ENCODE measurements at places on chromosomes 5 and 9. TPM values are rescaled to one million over a fixed set of nuclear protein-coding genes. Genes with fewer than 3 reads are reported as not detected.

DNA sequence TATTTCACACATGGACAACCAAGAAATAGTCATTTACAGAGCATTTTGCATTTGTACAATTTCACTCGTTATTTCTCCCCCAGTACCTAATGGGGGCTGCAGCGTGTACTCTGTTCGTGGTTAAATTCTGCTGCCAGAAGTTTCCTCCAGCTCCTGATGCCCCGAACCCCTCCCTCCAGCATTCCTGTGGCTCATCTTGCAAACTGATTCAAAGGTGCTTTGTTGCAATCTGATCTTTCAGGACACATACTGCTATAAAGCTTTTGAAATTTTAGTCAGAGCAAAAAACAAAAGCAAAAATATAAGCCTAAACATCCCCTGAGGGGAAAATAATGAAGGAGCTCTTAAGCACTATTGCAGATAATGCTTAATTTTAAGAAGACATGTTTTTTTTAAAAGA, 27.7 kb downstream of the UBLCP1 start:
- no peak for DNase-seq

DNA sequence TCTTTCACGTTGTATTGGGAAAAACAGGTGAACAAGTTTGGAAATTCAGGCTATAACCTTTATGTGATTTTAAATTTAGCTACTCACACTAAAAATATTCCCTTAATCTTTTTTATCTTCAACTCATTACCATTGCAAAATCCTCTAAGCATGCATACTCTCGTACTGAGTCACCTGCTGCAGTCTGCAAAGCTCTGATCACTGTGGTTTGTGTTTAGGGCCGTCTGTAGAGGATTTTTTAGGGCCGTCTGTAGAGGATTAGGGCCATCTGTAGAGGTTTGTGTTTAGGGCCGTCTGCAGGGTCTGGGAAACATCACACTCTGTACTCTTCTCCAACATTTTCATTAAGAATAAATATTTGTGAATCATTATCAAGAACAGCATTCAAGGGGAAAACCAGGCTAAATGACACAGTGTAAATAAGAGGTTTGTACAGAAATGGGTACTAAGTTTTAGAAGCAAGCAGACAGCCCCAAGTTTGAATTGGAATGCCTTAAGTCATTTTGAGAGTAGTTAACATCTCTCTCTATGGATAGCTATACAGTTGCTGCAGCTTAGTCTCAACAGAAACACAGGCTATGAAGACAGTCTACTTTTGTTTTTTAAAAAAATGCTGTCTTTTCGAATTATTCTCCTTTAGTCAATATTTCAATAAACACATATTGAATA, 155.0 kb upstream of the TSLP start:
- no peak for DNase-seq

Gene CENPK
- total RNA-seq, result 65.4 TPM

GRCh38 chr5:155974369-155974768, 352.6 kb upstream of the SGCD start:
- no peak for DNase-seq

DNA sequence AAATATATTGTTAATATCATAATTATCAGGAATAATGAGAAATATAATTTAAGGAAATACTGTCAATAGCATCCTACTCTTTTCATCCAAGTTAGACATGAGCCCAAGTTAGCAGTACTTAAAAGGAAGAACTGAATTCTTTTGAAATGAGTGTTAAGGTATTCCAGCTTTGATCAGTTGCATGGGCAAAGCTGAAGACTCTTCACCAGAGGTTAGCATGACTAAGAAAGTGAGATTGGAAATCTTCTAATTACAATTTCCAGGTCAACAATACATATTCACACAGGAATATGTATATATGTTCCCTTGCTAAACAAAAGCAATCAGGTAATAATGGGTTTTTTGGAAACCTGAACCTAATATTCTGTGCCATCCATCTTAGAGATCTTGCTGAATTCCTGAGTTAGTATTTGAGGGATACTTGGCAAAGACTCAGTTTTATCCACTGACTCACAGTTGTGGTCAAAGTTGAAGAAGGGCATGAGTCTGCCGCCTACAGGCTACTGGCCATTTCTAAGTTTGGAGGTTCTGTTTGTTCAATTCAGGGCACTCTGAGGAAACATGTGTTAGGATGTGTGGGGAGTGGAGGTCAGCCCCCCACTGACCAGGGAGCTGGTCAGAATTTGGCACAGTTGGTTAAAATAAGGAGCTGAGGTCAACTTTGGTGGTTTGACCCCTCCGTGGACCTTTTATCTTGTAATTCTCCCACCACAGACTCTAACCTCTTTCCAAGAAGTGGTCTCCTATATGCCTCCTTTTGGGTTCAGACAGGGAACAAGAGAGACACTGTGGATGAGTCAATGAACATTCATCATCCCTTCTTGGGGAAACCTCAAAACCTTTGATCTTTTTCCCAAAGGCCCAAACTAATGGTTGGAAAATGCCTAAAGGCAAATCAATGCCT, 118.3 kb downstream of the PIK3R1 start:
- DNase-seq, result no peak

DNA sequence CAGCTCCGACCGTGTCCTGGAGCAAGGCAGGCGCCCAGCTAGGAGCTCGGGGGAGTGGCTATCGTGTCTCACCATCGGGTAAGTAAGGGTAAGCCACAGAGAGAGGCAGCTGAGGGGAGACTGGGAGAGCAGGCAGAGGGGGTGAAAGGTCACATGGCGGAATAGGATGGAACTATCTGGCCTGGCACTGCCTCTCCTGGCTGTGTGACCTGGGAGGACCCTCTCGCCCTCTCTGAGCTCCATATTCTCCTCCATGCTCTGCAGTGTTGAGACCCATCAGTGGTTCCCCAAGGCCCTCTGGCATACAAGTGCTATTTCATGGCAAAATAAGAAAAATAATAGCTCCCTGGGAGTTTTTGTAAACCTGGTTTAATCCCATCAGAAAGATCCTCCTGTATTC, 43.9 kb upstream of the ASS1 start:
- no peak for DNase-seq

DNA sequence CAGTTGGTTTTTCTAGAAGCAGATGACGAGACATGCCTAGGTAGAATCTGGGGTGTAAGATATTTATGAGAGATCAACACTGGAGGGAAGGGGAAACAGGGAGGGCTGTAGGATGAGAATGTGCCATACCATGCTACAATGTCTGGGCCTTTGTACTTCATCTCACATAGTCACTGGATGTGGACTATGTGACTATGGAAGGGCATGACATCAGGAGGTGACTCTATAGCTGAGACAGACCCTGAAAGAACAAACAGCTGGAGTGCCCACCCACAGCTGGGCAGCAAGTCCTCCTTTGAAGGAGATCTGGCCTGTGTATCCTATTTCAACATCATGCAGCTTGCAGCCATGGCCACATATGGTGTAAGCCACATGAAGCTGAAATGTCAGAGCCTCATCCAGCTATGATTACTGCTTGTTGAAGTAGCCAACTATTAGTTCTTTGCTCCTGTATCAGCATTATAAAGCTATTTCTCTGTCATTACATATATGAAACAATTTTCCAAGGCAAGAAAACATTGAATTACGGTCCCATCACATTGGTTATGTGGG, 46.2 kb upstream of the KIF2A start:
- DNase-seq, result no peak

Gene GPR150
- 0.18 TPM for total RNA-seq

DNA sequence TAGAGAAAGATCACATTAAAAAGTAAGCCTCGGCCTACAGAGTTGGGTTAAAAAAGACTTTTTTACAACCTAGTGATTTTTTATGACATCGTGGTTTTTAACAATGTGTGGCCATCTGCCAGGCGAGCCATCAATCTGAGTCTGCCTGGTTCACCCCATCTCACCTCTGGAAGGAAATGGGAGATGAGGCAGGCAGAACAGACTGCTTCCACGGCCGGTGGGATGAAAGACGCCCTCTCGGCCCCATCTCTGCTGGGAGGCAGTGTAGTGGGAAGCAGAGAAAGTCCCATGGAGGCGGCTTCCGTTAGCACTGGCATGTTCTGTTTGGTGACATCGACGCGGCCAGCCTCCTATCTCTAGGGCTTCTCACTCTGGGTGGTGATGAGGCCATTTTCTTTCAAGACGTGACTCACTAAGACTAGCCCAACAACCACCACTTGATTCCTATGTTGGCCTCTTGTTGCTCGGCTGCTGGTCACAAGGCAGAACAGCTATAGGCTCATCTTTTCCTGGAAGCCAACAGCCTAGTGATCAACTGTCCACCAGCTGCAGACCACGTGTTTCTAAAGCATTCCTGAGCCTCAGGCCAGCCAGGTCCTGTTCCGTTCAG, 132.4 kb upstream of the OTULINL start:
- DNase-seq, result no peak

Measured in CD8-positive, alpha-beta memory T cell (primary cell).